ENCODE measurements at places on chromosomes 7 and 10.

- no peak for DNase-seq
Observed at GRCh38 chr7:101720324-101720723, 91.2 kb upstream of the MYL10 start.

DNA sequence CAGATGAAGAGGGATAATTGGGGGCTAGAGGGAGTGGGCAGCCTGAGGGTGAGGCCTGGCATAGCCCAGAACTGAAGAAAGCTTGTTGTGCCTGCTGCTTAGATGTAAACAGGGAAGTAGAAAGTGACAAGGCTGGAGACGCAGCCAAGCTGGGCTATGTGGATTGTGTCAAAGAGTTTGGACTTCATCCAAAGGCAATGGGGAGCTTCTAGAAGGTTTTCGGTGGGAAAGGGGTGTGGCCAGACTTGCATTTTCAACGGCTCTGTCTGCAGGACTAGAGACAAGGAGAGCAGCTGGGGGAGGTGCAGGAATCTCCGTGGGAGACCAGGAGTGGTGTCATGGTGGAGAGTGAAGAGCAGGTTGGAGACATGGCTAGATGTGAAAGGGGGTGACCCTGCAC is 48.8 kb downstream of the GOLGA7B start:
- DNase-seq = no peak

GRCh38 chr7:13226385-13226784 is 539.0 kb downstream of the ARL4A start:
- DNase-seq = no peak

DNA sequence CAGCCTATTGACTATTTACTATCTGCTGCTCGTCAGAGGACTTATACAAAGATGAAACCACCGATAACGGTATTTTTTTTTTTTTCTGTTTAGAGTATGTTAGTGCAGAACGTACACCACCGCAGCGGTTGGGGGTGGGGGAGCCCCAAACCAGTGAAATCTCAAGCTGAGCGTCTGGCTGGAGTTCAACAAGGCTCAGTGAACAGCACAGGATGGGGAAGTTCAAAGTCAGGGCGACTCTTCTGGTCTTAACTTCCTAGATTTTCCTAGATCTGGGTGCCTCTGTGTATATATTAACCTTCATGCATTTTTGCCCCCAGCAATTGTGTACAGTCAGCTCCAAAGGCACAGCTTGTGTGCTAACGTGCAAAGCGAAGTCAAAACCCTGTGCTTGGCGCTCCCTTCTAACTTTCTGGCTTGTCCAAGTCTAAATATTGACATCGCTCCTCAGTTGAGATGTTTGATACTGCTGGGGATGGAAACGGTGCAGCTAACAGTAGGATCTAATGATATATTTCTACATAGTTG is 1.1 kb downstream of the RHOBTB1 start:
- peak; percentile 43 for DNase-seq

- DNase-seq = no peak
Observed at GRCh38 chr10:102170602-102171001, 18.4 kb downstream of the NOLC1 start.

DNA sequence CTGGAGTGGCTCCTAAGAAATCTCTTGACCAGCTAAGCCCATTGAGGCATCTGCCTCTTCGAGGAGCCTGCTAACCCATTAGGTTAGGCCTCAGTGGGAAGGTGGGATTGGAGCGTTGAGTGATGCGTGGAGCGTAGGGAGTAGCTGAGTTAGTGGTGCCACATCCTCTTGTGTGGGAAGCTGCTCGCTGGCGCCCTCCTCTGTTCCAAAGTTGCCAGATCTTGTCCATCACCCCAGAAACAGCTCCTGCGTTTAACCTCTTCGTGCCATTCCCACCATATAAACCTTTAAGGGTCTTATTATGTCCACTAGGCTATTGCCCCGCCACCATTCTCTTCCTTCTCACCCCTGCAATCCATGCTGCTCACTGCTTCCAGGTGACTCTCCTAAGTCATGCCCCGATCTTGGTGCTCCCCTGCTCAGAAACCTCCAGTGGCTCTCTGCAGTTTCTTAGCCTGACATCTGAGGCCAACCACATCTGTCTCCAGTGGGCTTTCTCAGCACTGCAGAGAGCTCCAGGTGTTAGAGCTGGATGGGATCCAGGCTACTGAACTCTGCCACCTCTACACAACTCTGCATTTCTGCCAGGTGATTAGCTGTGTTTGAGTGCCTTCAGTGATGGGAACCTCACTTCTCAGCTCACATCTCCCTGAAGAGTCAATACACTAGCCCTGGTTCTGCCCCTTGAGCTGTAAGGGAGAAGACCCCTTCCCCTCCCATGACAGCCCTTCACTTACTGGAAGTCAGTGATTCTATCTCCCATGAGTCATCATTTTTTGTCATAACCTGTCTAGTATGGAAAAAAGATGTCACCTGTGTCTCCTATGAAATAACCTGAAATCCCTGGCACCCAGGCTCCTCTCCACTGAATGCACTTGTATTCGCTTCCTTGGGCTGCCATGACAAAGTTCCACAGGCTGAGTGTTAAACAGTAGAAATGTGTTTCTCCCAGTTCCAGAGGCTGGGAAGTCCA is 65.0 kb upstream of the FGFR2 start:
- DNase-seq = no peak

DNA sequence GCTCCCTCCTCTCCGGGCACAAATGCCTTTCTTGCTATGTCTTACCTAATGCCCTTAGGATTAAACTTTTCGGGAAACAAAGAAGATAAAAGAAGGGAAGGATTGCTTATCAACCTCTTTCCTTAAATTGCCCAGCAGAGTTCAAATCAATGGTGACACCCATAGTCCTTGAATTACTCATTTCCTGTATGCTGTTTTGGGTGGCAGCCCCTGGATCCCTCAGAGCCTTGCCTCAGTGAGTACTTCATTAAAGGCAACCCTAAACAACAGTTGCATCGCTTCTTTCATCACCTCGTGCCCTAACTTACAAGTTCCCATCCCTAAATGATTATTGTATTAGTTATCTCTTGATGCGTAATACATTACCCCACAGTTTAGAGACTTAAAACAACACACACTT is 31.6 kb upstream of the WAPL start:
- DNase-seq = peak; percentile 28

- no peak for DNase-seq
Observed at GRCh38 chr10:30047430-30047829, 12.0 kb downstream of the JCAD start.

DNA sequence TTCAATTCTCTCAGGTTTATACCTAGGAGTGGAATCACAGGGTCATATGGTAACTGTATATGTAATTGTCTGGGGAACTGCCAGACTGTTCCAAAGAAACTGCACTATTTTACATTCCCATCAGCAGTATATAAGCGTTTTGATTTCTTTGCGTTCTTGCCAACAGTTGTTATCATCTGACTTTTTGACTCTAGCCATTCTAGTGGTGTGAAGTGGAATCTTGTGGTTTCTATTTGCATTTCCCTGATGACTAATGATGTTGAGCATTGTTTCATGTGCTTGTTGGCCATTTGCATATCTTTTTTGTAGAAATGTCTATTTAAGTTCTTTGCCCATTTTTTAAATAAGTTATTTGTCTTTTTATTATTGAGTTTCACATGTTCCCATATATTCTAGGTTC is 44.3 kb upstream of the ZC3HAV1 start:
- peak; percentile 71 for DNase-seq

Measured in EL (cell line).